Glutamatergic neuron (in vitro differentiated cells): ENCODE measurements at places on chromosomes 12 and 14.

DNA sequence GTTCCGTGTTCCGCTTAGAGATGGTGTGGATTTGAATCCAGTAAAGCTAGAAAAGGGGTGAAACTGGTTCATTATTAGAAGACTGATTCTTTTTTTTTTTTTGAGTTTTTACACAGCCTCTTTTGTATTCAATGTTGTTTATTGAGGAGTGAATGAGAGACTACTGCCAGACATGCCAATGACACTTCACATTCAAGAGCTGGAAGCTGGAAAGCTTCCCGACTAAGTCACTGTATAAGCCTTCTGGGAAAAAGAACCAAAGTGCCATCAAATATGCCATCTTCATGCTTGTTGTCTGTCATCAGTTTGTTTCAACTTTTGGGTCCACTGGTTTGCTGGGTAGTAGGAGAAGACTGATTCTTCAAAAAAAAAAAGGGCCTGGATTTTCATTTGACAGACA lies 164.8 kb downstream of the ATP23 start:
- no peak for DNase-seq

DNA sequence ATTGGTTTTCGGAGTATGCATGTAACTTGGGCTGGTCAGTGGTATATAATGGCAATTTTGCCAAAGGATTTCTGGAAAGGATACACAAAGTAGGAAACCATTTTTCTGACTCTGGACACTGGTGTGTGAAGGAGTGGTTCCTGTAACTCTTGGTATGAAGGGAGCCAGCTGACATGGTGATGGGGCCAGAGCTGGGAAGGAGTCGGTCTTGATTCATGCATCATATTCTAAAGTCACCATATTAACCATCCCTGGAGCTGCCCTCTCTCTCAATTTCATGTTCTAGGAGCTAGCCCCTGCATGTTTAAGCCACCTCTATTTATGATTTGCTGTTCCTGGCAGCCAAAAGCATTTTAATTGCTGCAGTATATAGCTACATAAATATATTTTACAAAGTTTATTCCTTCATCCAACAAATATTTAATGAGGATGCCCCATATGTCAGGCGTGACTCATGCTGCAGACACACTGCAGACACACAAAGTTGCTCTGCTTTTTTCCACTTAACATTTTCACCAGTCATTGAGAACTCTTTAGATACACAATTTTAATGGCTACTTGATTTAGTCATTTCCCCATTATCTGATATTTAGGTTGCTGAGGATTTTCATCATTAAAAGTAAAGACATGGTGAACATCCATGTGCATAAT lies 78.7 kb upstream of the PSMC1 start:
- no peak for DNase-seq

DNA sequence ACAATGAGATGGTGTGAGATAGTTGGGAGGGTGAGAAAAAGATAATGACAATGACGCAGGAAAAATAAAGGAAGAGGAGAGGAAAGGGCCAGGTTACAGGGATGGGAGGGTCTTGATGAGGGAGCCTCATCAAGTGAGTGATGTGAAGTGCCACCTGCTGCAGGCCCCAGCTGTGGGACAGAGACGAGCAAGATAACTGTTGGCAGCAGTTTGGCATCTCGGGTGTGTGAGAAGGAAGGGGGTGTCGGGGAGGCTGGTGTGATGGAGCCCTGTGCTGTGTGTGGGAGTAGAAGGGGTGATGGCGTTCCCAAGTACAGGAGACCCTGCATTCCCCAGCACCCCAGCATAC lies 11.4 kb upstream of the TAC3 start:
- DNase-seq = no peak

- no peak for DNase-seq
Measured at GRCh38 chr14:68569970-68570409, 222.9 kb downstream of the ZFP36L1 start.

DNA sequence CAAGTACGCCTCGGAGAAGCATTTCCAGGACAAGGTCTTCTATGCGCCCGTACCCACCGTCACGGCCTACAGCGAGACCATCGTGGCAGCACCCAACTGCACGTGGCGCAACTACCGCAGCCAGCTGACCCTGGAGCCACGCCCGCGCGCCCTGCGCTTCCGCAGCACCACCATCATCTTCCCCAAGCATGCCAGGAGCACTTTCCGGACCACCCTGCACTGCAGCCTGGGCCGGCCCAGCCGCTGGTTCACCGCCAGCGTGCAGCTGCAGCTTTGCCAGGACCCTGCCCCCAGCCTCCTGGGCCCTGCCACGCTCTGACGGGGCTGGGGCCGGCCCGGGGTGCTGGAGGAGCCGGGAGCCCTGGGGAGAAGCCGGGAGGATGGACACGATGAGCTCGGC lies 19.3 kb downstream of the RFLNA start:
- no peak for DNase-seq

DNA sequence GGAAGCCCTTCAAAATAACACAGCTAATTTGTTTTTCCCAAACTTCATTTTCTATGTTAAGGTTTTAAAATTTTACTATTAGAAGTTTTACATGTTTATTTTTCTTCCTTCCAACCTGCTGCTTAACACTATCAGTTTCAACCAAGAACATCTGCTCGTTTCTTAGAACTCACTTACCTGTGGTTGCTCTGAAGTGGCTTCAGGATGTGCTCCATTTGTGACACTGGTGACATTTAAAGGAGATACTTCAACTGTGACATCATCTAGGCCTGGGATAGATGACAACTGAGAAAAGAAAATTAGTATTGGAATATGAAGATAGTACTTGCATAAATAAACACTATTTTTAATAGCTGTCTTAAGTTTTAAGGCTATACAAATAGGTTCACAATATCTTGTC lies 17.9 kb downstream of the WASHC3 start:
- DNase-seq = no peak

DNA sequence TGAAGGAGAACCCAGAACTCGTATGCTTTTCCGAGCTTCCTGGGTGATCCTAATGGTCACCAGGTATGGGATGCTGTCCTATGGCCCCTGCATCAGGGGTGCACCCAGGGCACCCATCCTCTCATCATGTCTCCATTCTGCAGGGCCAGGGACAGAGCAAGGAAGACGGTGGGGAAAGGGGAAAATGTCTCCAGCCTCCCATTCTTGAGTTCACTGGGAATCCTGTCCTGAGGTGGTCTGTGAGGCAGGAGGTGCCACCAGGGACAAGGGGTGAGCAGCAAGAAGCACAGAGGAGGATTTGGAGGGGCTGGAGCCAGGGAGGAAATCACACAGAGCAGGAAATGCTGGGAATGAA lies 14.9 kb upstream of the SLC6A12 start:
- DNase-seq = no peak

- no peak for DNase-seq
Measured at GRCh38 chr12:124098887-124099286, 125.9 kb downstream of the ZNF664 start.

GRCh38 chr12:43362910-43363694 lies 188.9 kb downstream of the ADAMTS20 start:
- DNase-seq = no peak

- DNase-seq = no peak
Measured at GRCh38 chr12:9961106-9961505, 10.1 kb upstream of the CLEC12A start.

- no peak for DNase-seq
Measured at GRCh38 chr14:50037240-50037639, 79.1 kb downstream of the VCPKMT start.

DNA sequence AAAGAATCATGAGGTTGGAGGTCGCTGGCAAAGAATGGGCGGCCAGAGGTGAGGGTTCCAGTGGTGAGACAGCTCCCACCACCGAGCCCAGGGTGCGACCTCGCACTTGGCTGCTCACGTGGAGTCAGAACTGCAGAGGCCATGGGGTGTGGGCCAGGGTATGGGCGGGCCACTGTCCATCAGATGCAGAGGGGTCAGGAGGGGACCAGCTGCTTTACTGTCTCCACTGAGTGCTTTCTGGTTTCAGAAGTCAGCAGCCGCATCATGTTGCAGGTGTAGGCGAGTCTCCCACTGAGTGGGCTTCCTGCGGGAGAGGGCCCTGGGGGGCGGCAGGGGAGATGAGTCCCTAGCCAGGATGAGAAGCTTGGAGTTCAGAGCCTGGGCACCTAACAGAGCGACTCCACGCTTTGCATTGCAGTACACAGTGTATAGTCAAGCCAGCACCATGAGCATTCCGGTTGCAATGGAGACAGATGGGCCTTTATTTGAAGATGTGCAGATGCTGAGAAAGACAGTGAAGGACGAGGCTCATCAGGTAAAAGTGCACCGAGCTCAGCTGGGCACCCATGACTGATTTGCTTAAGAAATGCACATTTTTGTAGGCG lies 46.9 kb upstream of the DYNC1H1 start:
- peak; percentile 48 for DNase-seq

DNA sequence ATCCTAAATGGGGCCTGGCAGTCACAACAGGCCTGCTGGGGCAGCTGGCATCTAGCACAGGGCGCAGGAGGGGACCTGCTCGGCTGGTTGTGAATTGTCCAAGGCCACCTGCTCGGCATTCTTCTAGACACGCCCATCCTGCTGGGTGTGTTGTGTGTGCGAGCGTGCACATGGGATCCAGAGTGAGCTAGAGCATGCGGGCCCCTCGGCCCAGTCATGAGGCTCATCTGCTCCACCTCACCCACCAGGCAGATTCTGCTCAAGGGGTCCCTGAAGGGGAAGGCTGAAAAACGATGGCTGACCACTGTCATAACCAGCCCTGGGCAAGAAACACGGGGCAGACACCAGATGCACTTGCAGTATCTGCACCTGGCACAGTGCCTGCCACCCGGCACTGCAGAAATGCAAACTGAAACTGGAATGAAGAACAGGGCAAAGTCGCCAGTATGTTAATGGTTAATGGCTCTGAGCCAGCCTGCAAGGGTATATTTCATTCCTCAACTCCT lies 31.8 kb downstream of the MAX start:
- no peak for DNase-seq

- no peak for DNase-seq
Measured at GRCh38 chr12:1929985-1930802, 11.7 kb upstream of the CACNA2D4 start.

DNA sequence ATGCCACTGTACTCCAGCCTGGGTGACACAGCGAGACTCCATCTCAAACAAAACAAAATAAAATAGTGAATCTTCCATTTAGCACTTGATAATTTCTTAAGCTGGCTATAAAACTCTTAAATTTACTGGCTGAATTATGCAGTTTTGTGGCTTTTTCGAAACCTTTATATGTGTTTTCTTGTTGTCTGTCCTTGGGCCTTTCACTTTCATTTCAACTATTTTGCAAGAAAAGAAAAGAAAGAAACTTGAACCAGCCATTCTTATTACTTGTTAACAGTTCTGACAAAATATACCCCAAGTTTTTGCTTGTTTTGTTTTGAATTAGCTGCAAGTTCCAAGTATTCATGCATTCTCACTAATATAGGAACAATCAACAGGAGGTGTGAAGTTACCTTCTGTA lies 42.8 kb downstream of the PRICKLE1 start:
- DNase-seq = no peak

DNA sequence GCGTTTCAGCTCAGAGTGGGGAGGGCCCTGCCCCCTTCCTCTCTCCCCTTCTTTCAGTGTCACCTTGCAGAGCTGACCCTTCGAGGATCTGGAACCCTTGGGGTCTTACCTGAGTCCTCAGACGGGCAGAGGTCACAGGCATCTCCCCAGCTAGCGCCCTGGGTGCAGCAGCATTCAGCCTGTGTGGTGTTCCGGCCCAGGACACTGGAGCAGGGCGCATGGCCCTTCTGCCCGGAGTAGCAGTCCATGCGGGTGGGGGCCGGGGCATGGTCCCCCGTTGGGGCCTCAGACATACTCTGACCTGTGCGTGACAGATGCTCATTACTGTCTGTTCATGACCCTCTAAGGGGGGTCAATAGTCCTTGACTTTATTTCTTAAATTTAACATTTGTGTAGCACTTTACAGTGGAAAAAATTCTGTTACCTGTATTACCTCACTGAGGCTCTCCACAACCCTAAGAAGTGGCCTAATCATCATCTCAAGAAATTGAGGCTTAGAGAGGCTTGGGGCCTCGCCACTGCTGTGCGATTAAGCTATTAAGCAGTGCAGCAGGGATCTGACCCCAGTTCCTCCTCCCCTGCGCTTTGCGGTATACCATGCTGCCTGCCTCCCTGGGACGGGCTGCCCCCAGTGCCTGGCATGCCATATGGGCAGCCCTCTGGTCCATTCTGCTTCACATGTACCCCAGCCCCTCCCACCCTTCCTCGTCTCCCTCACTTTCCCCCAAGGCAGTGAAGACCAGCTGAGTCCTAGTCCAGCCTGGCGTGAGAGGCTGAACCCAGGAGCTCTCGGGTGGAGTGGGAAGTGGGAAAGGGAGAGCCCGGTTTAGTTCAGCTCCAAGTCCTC lies 11.5 kb downstream of the ISCA2 start:
- peak; percentile 9 for DNase-seq

DNA sequence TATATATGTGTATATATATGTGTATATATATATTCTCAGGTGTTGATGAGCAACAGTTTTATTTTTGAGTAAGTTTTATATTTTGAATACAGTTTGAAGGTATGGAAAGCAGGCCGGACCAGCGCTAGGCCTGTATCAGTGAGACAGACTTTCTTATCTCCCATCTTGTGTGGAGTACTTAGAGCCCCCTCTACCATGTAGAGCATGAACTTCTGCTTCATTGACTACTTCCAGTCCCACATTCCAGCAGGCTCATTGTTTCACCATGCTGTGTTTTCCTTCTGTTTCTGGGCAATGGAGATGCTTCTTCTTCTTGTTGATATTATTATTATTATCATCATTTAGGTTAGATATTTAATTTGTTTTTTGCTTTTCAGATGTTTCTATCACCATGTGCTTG lies 76.4 kb downstream of the SLC16A7 start:
- DNase-seq = no peak

DNA sequence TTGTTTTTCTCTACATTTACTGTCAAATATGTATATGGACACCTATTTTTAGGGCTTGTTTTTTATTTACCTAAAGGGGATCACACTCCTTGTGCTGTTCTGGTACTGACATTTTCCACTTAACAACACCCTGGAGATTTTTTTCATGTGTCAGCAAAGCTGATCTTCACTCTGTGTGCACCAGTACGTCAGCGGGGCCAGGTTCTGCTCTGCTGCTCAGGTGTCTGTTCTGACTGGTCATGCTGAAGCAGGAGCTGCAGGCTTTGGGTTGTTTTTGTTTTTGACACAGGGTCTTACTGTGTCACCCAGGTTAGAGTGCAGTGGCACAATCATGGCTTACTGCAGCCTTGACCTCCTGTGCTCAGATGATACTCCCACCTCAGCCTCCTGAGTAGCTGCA lies 81.9 kb upstream of the CCND2 start:
- DNase-seq = no peak

DNA sequence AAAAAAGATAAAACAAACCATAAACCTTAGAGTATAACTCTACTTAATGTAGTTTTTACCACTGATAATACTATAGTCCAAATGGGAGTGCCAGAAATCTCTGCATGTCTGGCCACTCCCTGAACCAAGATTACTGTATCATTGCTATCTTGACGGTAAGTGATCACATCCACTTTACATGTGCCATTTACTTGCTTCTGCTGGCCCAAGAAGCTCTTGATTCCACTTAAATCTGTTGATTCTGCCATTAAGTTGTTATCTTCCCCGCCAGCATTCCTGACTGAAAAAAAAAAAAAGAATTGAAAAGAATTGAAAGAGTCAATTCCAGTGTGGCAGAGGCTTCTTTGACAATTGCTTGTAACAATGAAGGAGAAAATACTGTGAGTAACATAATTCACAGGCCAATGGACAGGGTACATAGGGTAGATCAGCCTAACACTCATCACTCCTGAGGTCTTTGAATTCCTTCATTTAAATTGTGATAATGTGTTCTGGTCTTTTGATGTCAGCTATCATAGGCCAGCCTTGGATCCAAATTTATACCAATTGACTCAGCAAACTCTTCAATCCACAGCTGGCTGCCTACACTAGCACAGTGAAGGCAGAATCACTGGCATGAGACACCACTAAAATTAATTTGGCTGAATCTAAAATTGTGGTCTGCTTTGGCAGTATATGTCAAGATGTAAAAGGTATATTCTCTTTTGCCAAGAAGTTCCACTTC lies 665.2 kb upstream of the FLRT2 start:
- DNase-seq = no peak
